ENCODE measurements at places on chromosomes 2 and 18.

DNA sequence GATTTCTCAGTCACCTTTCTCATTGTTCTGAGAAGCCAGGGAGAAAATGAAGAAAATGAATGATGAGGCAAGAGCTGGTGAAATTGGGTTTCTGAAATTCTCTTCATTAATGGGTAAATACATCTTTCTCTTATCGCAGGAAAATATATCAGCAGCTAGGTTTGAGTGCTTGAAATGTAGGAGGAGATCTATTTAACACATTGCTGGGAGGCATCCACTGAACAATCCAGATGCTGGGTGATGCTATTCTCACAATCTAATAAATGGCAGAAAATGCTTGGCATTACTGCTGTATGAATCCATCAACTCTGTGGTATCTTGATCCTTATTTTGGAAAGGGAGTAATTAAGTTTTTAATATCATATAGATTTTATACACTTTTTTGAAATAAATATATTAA, 199.6 kb upstream of the LRP1B start:
- DNase-seq = no peak

DNA sequence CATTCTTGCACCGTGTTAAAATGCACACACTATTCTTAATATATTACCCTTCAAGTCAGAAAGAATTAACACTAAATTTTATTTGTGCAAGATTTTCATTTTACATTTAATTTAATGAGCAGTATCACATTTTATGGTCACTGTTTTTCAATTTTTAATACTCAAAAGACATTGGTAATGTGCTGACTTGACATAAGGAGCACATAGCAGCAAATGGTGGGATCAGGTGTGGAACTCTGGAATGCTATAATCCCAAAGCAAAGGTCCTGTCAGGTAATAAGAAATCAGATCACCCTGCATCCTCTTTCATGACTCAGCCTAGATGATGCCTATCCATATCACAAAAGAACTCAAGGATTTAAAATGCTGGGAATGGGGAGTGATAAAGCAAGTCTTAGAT, 55.6 kb upstream of the SPAG16 start:
- no peak for DNase-seq

GRCh38 chr2:42494355-42495233, 812 bp upstream of the KCNG3 start:
- DNase-seq = peak; percentile 80

DNA sequence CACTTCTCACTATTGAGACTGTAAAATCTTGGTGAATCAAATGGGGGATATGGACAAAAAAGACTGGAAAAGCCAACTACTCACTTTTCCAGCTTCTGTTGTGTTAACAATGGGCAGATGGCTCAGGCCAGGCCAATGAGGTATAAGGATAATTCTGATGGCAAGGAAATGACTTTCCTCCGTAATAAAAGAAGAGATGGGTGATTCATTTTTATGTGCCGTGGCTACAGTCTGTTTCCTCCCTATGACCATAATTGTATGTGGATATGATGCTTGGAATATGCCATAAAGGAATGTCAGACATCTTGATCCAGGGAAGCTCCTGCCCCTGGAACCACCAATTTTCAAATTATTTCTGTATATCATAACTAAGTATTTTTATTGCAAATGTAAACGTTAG, 406.8 kb downstream of the CCDC85A start:
- DNase-seq = no peak

DNA sequence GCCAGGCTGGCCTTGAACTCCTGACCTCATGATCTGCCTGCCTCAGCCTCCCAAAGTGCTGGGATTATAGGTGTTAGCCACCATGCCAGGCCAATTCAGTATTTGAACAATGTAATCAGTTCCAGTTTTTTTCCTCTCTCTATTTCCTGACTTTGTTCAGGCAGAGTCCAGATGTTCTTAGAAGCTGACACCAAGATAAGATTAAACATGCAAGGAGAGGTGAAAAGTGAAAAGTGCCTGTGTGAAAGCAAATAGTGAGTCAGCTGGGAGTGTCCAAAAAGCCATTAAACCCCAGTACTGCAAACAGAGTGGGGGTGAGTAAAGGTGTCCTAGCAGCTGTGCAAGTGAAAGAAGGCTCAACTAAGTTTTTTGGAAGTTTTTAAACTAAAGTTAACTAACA, 231.5 kb downstream of the PTH2R start:
- no peak for DNase-seq

DNA sequence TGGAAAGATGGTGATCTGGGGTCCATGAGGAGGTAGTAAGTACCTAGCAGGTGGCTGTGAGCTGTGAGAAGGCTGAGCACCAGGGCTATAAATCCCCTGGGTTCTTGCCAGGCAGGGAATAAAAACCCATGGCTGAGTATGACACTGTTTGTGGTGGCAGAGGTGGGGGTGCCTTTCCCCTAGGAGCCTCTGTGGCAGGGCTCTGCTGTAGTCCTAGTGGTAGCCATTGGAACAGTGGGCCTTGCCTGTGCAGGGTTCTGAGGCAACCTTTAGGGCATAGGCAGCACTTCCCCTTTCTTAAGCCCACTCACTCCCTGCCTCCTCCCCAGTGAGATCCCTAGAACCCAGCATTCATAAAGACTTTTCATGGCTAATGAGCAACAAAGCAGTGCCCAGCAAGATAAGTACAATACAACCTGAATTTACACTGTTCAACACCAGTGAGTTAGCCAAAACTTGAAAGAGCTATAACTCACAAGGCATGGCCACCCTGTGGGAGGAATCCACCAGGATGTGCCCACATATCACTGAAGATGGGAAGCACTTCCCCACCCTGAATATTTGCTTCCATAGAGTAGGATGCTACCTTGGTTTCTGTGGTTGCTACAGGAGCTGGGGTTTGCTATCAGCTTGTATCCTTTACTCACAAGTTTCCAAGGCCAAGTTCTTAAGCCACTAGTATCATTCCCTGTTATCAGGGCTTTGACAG, 100.9 kb upstream of the NEUROD1 start:
- no peak for DNase-seq

DNA sequence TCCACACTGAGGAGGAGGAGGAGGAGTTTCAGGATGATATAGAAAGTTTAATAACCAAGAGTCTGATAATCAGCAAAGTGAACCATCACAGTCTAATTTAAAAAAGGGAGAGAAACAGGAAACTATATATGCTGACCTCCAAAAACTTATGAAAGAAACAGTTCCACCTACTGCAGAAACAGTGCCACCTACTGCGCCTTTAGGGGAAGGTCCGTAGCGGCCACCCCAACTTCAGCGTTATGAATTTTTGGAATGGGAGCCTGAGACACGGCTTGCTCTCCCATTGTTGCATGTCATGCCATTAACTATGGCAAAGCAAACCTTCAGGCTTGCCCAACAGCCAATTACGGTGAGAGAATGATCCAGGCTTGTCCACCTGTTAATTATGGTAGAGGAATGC, 1719.2 kb upstream of the LRRTM1 start:
- DNase-seq = no peak

DNA sequence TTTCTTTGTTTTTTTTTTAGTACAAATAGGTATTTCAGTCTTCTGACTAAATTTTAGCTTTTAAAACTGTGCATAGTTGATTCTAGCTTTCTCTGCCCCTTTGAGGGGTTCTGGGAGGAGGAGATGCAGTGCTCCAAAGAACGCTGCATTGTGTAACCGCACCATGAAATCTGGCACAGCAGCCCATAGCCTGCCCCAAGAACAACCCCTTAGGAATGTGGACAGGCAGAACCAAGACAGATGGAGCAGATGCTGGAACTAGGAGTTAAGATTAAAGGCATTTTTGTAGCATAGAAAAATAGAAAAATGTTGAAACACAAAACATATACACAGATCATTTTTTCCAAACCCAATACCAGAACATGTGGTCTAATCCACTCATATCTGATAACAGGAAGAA, 187.5 kb downstream of the SCG2 start:
- no peak for DNase-seq

- DNase-seq = no peak
Measured at GRCh38 chr2:66306483-66306882, 128.4 kb upstream of the MEIS1 start.

DNA sequence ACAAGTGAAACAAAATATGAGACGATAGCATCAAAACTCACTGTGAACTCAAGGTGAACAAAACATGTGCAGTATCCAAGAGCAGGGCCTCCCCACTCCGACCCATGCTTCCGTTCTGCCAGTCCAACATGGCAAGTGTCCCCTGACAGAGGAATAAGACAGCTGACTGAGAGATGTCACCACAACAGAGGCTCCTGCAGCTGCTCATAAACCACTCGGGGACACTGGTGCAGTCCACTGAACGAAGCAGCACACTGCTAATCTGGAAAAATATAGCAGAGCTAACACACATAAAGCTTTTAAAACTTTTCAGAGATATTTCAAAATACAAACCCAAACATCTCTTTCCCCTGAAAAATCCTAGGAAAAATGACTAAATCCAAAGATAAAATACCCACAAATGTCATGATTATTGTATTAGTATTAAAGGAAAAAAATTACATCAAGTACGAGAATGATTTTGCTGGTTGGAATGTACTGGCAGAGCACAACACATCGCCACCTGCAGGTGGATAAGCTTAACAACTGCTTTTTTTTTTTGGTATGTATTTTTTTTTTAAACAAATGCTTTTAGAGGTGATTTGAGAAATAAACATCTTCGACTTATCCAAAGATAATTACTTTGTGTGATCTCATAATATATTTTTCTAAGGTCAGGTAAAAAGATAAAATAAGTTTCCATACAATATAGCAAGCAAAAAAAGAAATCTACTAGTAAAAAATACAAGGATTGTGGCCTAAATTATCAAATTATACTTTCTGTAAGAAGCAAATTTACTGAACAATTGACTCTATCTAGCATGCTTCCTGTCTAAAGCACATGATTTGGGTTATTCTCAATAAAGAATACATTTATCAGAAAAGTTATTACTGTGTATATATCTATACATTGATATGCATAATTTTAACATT, 18.6 kb downstream of the THADA start:
- DNase-seq = no peak

DNA sequence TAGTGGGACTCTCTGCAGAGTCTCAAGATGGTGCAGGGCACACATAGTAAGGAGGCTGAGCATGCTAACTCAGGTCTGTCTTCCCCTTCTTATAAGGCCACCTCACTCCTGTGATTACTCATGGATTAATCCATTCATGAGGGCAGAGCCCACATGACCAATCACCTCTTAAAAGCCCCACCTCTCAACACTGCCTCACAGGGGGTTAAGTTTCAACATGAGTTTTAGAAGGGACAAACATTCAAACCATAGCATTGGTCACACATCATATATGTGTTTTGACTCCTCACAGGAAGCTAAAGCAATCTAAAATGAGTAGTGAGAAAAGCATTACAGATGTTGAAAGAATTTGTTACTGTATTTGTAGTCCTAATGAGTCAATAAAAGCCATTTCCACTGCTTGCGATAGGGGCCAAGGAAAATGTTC, 57.5 kb downstream of the DTNA start:
- DNase-seq = no peak

DNA sequence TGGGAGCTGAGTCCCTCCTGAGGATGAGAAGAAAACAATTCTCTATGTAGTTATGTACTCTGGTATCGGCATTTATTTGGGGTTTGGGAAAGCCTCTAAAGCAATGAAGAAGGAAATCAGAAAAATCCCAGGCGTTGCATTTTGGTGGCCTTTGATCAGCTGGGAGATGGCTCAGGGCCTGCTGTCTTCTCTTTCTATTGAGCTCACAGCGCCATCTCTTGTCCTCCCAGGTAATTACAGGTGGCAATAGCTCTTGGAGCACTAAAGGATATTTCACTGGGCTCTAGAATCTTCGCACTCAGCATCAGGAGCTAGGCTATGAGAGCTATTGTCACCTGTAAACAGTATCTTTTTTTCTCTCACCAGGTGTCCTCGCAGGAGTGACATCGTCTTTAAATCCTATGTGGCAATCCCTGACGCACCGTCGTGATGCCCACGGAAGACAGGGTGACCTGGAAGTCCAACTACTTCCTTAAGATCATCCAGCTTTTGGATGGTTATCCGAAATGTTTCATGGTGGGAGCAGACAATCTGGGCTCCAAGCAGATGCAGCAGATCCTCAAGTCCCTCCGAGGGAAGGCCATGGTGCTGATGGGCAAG, 76.1 kb upstream of the PMAIP1 start:
- DNase-seq = no peak

DNA sequence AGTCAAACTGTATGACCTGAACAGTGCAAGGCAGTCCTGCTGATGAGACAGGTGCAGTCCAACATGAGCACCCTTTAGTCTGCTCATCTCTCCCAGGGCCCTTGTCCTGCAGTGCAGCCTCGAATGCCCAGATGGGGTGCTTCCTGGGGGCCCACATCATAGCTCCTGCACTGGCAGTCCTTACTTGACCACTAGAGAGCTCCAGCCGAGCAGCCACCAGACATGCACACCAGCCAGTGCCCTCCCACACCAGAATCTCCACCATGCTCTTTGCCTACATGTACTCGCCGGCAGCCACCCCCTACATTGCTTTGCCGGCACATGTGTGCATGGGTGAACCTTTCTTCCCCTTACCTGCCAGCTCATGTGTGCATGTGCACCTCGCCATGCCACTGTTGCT, 188.8 kb upstream of the GULP1 start:
- no peak for DNase-seq

- DNase-seq = no peak
Measured at GRCh38 chr2:104897515-104898184, 43.7 kb downstream of the POU3F3 start.

DNA sequence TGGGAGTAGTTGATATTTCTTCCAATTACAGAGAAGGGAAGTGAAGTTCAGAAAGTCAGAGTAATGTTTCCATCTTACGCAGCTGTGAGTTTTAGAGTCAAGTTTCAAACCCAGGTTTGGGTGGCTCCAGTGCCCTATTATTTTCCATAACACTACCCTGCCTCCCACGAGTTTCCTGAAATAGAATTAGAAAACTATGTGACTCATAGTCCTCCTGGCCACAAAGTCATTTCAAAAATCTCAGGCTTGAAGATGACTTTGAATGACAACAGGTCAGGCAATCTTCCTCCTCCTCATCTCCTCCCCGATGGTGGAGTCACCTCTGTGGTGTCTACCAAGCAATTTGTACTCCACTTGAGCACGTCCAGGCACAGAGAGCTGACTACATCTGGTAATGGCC, 212.3 kb upstream of the TRIB2 start:
- DNase-seq = no peak

DNA sequence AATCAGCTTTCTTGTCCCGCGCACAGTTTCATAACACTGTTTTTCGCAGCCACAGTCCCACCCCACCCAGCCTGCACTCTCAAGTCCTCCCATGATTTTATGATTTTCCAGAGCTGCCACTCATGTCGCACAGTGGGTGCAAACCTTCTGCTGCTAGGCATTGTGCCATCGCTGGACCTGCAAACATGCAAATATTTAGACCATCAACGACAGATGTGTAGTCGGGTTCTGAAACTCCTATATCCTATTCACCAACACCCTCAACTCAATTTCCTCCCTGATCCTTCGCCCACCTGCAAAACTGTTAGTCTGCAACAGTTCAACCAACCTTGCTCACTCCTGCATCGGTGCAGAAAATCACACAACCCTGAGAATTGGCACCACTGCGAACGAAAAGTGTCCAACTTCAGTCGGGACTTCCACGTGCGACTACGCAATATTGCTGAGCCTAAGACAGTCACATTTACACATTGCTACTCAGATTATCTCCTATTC, 871 bp upstream of the ALS2 start:
- no peak for DNase-seq

GRCh38 chr18:49631146-49631866, 69.4 kb downstream of the LIPG start:
- no peak for DNase-seq

Data from NCI-H2081 treated with DMSO at 0.1 percent for 48 hours (cell line).